Lung (tissue), 17 donors: ENCODE measurements at places on chromosomes 6 and 20. TPM values are rescaled to one million over a fixed set of nuclear protein-coding genes. Genes with fewer than 3 reads are reported as not detected.

GRCh38 chr6:109229536-109229935, 134.2 kb downstream of the CEP57L1 start:
- DNase-seq = no peak

NRSN1 gene
- 0.17 TPM for total RNA-seq

- no peak for DNase-seq
These were observed 7.6 kb upstream of the BTN2A2 start for GRCh38 chr6:26375270-26375669.

GRCh38 chr20:46088409-46089166, 1.2 kb downstream of the NCOA5 start:
- peak; percentile 11 for DNase-seq

DNA sequence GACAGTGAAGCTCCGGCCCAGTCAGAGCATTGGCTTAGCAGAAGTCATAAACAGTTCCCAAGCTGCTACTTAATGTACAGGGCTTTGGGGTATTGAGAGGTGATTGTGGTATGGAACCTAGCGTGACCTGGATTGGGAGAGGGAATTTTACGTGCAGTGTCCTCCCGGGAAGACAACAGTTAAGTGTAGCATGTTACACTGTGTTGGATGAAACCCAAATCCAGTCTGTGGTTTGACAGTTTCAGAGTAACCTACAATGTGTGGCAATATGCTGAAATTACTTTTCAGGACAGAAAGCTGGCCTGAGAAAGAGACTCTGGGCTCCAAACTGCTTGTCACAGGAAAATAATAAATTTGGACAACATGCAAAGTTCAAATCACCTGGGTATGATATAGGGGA, 28.1 kb upstream of the RALGAPA2 start:
- peak; percentile 34 for DNase-seq

DNA sequence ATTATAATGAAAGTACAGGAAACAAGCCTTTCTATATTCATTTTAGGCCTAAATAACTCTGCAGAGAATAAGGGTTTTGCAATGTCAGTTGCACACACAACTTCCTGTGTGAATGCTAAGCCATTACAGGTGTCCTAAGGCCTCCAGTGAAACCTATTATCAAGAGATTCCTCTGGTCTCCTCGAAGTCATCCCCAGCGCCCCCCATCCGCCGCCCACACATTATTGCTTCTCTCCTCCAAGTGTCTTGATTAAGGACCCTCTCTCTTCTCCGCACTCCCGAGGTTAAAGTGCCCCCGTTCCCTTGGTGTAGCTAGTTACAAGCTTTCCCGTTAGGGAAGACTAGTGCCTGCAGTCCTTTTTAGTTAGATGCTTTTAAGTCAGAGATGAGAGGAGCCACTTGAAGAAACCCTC, 1.3 kb downstream of the HIVEP2 start:
- DNase-seq = no peak

DNA sequence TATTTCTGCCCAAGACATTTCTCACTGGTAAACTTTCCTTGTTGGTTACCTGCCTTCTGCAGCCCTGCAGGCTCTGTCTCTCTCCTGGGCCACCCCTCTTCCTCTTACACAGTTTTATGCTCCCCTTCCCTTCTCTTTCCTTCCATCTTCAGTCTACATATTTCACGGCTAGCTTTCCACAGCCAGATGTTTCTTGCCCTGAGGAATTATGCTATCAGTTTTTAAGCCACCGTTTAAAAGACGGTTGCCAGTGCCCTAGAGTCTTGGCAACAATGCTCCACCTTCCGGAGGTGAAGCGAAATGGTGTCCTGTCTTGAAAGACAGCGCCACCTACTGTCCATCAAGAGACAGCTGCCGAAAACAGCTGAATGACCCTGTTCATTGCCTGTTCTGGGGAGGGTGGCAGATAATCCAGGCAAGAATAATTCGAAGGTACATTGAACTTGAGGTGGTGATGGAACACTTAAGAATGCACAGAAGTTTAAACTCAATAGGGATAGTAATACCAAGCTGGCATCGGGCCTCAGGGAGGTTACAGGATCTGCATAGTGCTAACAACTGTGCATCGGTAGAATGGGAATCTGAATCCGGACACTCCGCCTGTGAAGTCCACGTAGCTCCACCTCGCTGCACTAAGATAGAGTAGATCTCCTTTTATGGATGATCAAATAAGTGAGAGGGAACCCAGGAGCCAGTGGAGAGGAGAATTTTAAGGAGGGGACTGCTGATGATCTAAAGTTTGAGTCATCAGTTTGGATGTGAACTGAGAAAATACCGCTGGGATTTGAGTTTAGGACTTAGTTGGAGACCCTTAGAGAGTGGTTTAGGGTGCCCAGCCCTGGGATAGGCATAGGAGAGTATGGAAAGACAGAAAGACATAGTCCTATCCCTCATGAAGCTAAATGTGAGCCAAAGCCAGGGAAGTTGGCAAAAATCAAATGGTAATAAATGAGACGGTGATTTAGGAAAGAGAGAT, 4.8 kb upstream of the TRIM40 start:
- peak; percentile 88 for DNase-seq

- no peak for DNase-seq
These were observed 18.6 kb downstream of the TREML2 start for GRCh38 chr6:41182069-41183034.

- DNase-seq = no peak
These were observed 27.7 kb upstream of the DTNBP1 start for GRCh38 chr6:15690510-15690909.
